ENCODE measurements at places on chromosomes 11 and 22.

DNA sequence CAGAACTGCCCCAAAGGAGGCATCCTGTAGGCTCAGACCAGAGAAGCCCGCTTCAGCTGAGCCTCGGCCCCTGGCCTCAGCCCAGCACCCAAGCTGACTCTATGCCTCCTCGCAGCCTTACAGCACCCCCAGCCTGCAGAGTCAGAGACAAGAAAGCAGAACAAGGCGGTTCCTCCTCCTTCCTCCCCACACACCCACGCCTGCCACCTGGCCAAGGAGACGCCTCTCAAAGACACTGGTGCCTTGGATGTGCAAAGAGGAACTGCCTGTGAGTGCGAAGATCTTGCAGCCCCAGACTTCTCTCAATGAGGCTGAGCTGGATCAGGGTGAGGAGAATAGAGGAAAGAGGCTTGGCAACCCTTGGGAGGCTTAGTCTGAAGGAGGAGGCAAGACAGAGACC, 60.2 kb downstream of the PDE2A start:
- no peak for DNase-seq

- no peak for DNase-seq
Observed at GRCh38 chr11:76030286-76030685, 176.0 kb downstream of the WNT11 start.

- no peak for DNase-seq
Observed at GRCh38 chr11:134142536-134142935, 73.7 kb downstream of the JAM3 start.

- DNase-seq = no peak
Observed at GRCh38 chr11:128523641-128524040, 63.7 kb downstream of the ETS1 start.

DNA sequence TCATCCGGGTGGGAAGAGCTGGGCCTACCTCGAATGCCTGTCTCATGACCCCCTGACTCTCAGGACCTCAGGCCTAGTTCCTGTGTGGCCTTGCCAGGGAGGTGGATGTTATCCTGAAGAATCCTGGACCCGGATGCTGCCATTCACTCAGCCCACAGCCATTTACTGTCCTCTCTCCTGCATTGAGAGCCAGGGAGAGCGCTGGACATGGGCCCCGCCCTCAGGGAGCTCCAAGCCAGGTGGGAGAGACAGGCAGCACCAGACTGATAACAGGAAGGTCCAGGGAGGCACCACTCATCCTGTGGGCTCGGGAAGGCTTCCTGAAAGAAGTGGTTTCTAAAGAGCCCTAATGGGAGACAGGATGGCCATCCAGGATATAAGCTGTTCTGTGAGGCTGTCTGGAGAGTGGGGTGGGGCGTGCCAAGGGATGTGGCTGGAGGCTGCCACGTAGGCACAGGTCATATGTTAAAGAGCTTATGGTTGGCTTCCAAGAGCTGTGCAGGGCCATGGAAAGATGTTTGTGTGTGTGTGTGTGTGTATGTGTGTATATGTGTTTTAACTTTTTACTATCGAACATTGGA, 8.6 kb downstream of the SERPINH1 start:
- no peak for DNase-seq

- no peak for DNase-seq
Observed at GRCh38 chr22:42994917-42995562, 19.9 kb downstream of the PACSIN2 start.

All from cerebellar nuclear complex (tissue), 1 donor.